Astrocyte of the hippocampus (primary cell): ENCODE measurements at places on chromosomes 3 and 15.

DNA sequence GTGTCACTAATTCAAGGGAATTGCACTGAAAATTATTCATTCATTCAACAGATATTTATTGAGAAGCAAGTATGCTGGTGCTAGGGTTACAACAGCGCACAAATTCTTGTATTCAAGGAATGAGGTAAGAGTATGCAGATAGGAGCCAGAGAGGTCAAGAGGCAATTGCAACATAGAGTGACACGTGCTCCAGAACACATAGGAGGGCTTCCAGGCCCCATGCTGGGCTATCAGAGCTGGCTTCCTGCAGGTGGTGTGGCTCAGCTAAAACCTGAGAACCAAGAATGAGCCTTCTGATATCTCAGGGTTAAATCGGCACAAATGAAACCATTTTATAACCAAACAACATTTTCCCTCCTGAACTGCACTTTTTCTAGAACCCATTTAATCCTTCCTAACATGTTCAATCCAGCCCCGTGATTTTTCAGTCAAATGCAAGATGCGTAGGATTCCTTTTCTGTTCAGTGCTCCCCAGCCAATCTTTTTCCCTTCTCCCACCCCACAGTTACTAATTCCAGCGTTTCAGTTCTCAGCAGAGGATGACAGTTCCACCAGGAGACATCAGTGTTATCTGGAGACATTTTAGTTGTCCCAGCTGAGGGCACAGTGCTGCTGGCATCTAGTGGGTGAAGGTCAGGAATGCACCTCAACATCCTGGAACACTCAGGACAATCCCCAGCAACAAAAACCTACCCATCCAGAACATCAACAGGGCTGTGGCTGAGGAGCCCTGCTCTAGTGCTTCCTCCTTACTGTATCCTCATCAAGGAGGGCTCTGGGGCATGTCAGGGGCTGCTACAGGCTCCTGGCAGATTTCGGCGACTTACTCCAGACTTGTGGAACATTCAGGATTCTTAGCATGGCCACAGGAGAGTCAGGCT lies 13.1 kb downstream of the CCR5AS start:
- no peak for DNase-seq

GRCh38 chr3:37054370-37054769 lies 61.1 kb downstream of the MLH1 start:
- DNase-seq = peak; percentile 60

DNA sequence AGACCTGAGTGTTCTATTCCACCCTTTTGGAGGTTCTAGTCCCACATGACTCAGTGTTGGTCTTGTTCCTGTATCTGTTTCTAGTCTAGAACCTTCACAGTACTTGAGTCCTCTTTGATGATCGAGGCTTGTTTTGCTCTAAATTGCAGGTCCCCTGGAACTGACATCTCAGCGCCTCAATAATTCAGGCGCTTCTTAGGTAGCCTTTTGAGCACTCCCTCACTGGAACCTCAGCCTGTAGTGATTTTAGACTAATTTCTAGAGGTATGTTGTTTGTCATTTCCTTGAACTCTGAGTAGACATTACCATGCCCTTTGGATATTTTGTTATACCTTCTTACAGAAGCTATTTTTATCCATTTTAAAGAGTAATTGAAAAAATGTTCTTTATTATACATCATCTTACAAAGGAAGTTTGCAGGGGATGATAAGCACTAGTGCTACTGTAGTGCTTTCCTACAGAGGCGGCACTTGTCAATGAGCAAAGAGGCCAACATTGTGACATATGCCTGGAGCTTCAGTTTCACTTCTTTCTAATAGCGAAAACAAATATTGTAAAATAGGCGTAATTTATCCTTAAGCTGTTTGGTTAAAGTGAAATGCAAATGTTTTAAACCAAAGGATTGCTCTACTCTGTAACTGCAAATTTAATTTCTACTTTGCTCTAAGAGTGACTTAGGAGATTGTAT lies 75.7 kb downstream of the EFL1 start:
- no peak for DNase-seq

DNA sequence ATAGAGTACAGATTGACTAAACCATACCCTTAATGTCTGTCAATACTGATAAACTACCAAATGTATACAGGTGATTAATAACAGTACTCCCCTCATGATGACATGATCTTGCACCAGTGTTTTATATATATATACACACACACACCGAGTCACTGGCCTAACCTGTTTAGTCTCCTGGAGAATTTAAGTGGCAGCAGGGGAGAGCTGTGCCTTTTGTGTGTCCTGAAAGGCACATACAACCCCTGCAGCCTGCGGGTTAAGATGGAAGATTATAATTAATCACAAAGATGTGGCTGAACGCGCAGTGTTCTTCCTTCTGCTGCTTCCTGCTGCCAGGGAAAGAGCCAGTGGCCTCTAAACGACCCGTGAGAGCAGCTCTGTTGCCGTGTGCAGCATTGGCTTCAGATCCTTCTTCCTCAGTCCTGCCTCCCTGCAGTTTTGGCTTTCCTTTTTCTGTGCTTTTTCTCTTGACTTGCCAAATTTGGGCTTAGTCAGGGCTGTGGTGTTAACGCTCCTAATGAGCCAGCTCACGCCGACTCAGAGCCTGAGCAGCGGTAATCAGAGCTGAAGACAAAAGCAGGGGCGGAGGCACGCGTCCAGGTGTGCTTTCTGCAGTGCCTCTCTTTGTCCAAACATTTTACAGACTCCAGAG lies 42.5 kb upstream of the UBE3A start:
- peak; percentile 80 for DNase-seq

GRCh38 chr3:44983484-44983941 lies 7.5 kb downstream of the EXOSC7 start:
- DNase-seq = peak; percentile 29

DNA sequence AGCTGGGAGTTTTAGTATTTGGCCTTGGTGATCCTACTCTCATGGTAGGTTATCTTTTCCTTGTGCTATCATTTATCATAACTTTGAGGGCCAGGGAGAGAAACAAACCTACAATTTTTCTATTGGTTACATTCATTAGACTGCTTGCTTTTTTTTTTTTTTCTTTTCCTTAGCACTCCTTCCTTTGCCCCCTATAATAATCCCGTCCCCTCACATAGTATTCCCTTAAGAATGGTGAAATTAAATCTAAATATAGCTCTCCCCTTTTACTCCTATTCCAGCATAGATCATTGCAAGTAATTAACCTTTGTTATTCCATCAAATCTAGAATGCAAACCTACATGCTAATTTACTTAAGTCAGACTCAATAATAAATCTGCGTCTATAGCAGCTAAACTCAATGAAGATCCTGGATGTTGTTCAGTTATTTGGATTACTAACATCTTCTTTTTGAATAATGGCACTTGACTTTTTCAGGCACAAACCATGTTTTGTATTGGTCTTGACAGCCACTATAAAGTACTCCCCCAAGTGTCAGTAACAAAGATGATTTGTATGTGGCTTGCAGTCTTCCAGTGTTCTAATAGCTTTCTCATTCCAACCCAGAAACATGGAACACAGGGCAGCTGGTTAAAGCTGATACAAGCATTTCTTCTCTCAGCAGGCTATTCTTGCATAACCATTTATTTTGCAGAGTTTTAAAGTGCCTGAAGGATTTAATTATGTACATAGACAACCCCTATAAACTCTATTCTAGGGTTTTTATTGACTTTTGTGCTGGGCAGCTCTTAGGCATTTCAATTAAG lies 420.6 kb downstream of the MECOM start:
- DNase-seq = peak; percentile 11

DNA sequence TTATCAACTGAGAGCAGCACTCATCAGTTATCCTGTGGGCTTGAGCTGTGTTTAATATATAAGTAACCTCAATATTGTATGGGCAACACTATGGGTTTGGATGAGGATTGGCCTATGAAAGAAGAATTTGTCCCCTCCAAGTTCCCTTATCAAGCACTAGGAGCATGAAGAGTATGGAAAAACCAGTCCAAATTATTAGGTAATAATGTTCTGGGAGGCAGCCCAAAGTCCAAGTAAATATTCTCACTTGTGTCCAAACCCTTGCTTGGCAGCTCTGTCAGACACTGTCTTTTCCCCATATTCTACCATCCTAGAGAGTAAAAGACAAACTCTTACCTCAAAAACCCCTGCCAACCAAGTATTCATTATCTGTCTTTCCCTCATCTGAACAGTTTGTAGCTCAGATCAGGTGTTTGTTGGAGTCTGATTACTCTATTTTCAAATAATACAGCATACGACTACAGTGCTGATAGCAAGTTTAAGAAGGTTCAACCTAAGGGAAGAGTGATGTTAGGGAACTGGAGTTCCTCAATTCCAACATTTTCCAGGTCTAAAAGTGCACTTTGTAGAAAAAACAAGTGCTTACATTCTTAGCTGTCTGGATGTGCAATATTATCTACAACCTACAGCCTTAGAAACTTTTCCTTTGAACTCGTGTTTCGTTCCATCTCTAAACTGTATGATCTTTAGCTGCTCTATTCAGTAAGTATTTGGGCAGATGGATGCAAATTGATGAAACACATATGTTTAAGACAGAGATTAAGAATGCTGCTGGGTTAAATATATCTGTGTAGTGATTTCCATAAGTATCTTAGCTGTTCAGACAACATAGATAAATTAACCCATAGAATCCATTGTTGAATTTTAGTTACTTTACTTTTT lies 89.7 kb upstream of the PHLDB2 start:
- no peak for DNase-seq

DNA sequence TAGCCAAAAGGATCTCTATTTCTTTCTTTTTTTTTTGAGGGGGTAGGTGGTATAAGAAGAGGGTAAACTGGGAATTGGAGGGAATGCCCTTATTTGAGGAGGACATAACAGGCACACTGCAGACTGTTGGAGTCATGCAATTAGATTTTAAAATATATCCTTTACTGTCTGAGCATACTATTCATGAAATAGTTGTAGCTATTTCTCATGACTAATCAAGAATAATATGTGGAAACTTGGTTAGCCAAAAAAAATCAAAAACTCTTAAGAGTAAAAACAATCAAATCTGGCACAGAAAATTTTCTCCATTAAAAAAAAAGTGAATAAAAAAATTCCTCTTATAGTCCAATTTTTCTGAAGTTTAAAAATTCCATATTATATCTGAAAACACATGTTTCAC lies 174.9 kb downstream of the SCAPER start:
- no peak for DNase-seq

GRCh38 chr15:81002009-81002330 lies 1.2 kb downstream of the TLNRD1 start:
- peak; percentile 68 for DNase-seq

GRCh38 chr3:174581558-174581957 lies 277.6 kb upstream of the NAALADL2 start:
- no peak for DNase-seq

- peak; percentile 79 for DNase-seq
Measured at GRCh38 chr3:71681224-71681668, 44.0 kb downstream of the EIF4E3 start.

GRCh38 chr15:67127965-67128364 lies 62.6 kb downstream of the SMAD3 start:
- peak; percentile 94 for DNase-seq

- DNase-seq = peak; percentile 8
Measured at GRCh38 chr3:71785532-71786216, 726 bp upstream of the PROK2 start.

DNA sequence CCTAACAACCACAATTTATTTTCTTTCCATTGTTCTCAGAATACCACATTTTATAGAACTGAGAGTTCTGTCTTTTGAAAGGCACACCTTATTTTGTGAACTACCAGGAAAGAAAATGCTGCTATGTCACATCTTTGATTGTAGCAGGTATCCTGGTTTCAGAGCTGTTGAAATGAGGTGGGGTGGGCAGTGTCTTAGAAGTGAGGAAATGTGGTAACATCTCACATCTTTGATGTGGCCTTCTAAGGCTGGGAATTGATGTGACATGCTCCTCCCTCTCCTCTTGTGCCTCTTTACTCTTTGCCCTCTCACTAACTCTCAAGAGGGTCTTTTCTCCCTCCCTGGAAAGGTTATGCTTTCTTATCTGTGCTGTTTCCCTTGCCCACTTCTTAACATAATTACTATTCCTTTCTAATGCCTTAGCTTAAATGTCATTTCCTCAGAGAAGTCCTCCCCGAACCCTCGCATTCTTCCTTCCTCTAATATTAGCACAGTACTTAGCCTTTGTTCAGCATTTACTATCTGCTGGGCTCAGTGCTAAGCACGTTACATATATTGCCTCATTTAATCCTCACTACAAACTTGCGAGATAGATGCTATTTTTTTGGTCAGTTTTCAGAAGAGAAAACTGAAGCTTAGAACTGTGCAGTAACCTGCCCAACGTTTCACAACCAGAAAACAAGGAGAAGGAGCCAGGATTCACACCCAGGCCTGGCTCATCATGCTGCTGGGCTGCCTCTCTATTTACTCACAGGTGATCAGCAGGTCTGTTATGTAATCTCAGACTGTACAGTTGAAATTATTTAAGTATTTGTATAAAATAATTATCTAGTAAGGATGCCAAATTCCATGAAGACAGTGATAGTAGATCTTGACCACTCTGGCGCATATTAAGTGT lies 24.0 kb upstream of the SPTSSB start:
- no peak for DNase-seq
